ENCODE measurements at places on chromosomes 2 and 18. TPM values are rescaled to one million over a fixed set of nuclear protein-coding genes. Genes with fewer than 3 reads are reported as not detected.

GRCh38 chr2:136069773-136070172, 48.2 kb downstream of the CXCR4 start:
- DNase-seq = no peak

- DNase-seq = no peak
Measured at GRCh38 chr2:191777351-191777750, 69.5 kb downstream of the CAVIN2 start.

- peak; percentile 72 for DNase-seq
Measured at GRCh38 chr2:235011929-235012631, 60.3 kb downstream of the SH3BP4 start.

Gene GRHL1
- polyA plus RNA-seq = 1.0 TPM

Gene FECH
- 44.4 TPM for polyA plus RNA-seq

DNA sequence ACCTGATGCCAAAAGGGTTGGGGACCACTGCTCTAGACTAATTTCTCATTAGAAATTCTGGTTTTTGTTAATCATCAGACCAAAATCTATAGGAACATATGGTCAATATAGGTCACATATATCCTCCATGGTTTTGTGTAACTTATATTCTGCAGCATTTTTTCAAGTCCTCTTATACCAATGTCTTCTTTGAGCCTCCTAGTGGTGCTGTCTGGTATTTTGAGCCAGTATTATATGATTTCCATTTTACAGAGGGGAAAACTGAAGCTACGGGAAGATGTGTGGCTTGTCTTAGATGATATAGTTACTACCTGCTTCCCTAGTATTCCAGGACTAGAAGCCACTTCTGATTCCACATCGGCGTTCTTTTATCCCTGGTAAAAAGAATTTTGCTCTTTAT, 13.8 kb downstream of the MAPK4 start:
- no peak for DNase-seq

DNA sequence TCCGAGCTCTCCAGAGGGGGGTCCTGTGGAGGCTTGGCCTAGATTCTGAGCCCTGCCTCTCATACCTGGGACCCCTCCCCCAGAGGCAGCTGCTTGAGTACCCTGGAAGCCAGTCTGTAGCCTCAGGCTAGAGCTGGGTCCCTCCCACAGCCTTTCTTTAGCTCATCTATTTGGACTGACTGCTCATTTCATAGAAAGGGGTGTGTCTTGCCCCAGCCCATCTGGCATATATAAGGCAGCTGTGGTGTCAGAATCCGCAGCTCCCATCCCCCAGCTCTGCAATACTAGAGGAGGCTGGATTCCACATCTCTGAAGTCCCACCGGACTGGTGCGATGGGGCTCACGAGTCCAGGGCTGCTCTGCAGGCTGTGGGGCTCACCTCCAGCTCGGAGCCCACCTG, 26.1 kb downstream of the MPHOSPH10 start:
- no peak for DNase-seq

DNA sequence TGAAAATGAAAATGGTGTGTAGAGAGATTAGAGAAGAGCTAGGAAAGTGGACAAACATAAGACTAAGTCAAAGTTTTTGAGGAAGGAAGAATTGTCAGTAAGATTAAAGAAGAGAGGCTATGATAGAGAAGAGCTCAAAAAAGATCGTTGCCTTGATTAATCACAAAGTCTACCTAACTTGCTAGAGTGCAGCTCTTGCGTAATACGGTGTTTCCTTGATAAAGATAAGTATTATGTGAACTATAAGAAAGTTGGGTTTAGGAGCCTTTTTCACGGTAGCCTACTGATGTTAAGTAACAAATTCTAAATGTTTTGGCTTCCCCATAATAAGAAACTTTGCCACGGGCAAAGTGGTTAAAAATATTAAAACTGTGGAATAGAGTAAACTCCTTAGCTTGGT, 226.4 kb upstream of the NRXN1 start:
- no peak for DNase-seq

Gene CXCR1
- not detected for polyA plus RNA-seq

Gene TRIM54
- 0.36 TPM for polyA plus RNA-seq

DNA sequence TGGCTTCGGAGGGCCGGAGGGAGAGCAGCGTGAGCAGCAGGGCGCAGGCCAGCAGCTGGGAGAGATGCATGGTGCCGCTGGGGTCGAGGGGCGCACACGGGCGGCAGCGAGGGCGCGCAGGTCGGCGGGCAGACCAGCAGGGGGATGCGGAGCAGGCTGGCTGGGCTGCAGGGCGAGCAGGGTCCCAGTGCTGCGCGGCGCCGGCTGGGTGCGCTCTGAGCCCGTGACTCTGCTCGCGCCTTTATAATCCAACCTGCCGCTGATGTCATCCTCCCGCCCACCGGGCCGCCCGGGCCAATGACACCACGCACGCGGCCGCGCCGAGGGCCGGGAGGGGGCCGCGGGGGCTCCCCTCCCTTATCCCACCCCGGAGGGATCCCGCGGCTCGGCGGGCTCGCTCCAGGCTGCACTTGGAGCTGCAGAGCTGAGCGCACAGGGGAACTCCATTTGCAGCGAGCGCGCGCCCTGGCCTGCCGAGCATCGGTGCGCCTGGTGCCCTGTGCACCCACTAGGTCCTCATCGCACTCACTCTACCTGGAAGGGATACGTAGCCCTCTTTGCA, at the start of gene NPPC:
NPPC (minus strand) TSS at position 217 of the 562 bp plus-strand sequence; CDS start at position 70, 147 bp downstream.
- DNase-seq = peak; percentile 93
